ENCODE measurements at places on chromosomes 12 and 14. TPM values are rescaled to one million over a fixed set of nuclear protein-coding genes. Genes with fewer than 3 reads are reported as not detected.

DNA sequence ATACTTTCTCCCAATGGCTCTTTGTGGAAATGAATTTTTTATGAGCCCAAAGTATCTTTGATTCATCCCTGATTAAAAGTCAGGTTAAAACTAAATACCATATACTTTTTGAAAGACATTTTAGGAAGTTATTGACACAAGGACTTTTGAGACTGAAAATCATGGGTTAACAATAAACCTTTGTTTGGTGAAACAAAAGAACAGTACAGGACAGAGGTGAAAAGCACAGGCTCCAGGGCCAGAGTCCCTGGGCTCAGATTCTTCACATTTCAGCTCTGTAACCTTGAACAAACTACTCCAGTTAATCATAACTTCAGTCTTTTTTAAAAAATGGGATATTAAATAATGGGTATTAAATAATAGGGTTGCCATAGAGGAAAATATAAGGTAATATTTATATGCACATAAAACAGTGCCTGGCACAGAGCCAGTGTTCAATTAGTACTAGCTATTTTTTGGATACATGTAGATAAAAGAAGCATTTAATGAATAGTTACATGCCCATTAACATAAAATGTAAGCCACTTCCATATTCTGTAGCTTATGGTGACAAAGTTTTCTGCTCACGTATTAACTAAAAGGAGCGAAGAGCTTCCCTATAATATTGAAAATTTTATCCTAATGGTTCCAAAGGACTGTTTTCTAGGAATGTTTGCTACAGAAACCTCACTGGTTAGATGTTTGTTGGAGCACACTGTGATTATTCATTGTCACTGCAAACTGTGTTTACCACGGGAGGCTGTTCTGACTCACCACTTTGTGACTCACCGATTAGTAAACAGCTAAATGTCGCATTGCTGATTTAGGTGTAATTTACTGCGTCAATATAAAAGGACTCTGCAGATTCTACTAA, 255.4 kb downstream of the DAD1 start:
- DNase-seq = no peak

- no peak for DNase-seq
These were observed 185.6 kb downstream of the TBX5 start for GRCh38 chr12:114220311-114220710.

DNA sequence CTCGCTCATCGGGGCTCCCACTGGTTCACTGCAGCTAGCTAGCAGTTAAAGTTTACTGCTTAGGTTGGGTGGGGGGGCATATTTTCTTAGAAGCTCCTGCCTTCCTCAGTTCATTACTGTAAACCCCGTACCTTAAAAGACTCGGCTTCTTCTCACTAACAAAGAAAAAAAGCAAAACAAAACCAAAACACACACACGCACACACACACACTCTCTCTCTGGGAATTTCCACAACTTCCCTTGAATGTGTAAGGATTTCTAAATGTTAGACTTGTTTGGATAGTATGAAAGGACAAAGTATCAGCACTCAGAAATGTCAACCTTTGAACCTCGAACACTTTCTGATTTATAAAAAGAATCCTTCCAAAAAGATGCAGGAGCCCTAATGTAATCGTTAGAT, 927 bp downstream of the PTHLH start:
- no peak for DNase-seq

DNA sequence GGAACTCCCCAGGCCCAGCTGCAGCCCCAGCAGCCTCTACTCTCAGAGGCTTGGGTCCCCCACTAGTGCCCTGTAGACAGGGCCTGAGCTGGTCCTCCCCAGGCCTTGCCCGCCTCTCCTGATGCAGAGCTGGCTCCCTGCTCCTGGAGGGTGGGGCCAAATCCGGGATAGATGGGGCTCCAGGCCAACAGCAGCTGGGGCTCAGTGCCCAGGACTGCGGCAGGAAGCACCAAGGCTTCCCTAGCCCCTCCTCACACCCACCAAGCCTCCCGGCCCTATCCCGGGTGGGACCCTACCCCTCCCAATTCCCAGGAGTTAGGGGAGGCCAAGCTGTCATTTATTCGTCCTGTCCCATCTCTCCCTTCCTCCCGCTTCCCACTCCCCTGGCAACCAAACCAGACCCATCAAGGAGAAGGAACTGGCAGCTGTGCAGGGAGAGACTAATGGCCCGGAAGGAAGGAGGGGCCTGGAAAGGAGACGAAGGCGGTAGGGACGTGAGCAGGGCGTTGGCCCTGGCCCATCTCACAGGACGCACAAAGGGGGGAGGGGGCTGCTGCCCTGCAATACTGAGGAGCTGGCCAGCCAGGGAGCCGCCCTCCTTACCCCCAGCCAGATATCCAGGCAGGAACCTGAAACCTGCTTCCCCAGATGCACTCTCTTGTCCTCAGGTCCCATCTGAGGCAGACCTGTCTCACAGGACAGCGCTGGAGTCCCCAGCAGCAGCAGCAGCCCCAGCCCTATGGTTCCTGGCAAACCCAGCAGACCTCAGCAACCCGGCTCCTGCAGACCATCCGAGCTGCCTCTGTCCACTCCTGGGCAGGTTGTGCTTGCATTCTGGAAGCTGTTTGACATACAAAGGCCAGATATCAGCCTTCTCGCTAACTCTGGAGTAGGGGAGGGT, 1.6 kb upstream of the PRPH start:
- no peak for DNase-seq

- DNase-seq = no peak
These were observed 8.5 kb upstream of the RAB35 start for GRCh38 chr12:120125029-120125428.

DNA sequence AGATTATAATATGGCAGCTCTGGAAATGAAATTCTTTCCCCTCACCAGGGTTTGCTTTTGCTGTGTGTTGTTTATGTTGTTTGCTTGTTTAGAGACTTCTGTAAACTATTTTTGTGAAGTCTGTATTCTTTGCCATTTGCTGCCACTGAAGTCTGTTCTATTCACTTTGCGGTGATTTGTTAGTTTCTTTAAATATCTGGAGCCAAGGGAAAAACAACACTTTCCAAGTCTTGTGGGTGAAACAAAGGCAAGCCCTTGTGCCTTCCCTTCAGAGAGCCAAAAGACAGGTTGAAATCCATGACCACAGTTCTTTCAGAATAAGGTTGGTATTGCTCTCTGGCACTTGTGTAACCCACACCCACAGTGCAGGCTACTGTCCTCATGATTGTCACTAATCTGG, 59.5 kb upstream of the RNU6-7 start:
- no peak for DNase-seq

GRCh38 chr12:65420941-65421340, 142.5 kb downstream of the MSRB3 start:
- no peak for DNase-seq

DNA sequence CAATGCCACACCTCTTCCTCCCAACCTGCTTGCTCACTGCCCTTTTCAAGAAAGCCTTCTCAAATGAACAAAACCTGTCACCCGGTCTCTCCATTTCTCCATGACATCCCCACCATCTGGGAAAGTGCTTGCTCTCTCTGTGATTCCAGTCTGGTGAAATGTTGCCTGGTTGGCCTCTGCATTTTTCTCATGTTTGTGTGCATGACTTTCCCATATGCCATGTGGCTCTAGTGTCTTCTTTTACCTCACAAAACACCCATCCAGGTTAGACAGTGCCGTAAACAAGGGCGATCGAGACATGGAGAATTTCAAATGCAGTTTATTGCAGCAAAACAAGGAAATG, 5.8 kb downstream of the KRT1 start:
- DNase-seq = no peak

DNA sequence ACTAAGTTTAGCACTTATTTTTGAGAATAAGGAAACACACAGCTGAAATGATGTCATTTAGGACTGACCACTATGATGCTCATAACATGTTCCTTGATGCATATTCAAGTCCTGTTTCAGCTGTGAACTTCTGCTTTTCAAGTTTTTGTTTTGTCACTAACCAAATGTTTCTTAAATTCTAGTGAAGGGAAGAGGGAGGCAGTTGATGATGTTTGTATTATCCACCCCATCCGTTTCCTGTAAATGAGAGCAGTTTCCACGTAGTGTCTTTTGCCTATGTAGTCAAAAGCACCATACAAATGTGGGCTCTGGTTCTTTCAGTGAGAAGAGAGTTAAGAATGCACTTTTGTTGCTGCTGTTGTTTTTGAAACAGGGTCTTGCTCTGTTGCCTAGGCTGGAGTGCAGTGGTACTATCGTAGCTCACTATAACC, 491.8 kb downstream of the PCNX1 start:
- DNase-seq = no peak

DNA sequence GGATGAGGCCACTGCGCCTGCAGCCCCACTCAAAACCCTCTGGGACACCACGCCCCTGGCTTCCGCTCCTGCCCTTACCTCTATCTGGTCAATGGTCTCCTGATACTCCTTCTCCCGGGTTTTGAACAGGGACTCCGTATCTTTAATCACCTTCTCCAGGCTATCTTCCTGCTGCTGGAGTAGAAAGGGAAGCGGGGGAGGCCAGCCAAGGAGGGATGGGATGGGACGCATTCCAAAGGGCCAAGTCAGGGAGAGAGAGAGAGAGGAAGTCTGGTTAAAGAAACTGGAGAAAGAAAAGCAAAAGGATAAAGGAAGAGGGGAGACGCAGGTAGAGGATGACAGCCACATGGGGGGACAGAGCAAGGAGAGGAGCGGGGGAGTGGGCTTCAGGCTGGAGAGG, 7.9 kb downstream of the IFFO1 start:
- DNase-seq = no peak

DNA sequence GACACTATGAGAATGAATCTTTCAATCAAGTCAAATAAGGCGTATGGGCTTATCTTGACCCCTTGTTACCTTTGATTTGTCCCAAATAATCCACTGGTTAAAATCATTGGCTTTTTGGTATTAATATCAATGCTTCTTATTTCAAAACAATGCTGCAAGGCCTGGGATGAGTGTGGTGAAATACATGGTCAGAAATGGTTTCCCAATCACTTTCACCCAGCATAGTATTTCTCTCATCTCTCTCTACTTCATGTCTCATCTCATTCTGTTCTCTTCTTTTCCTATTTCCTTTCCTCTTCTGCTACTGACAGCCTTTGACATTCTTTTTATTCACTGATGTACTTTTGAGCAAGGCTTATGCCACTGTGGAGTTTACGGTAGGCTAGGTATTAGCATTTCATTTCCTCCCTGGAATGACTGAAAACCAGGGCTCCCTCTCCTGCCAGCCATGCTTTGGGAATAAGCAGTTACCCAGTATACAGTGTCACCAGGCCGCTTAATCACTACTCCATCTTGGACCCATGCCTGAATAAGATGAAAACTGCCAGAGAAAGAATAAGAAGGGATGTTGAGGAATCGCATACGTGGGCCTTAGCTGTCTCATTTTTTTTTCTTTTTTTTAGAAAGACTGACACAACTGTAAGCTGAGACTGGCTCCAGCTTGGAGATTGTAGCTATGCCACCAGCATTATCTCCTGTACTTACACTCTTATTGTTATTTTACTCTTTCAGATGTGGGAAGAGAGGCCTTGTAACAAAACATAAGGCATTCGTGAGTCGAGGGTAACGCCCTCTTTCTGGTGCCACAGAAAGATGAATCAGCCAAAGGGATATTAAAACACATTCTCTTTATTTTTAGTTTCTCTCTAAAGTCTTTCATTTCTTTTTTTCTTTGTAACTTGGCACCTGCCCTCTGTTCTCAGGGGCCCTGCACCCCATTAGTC, 53.5 kb downstream of the IGF1 start:
- DNase-seq = no peak

- no peak for DNase-seq
These were observed 166.6 kb upstream of the CCDC198 start for GRCh38 chr14:57660208-57660607.

- DNase-seq = no peak
These were observed 830 bp upstream of the TRMT61A start for GRCh38 chr14:103528146-103528586.

DNA sequence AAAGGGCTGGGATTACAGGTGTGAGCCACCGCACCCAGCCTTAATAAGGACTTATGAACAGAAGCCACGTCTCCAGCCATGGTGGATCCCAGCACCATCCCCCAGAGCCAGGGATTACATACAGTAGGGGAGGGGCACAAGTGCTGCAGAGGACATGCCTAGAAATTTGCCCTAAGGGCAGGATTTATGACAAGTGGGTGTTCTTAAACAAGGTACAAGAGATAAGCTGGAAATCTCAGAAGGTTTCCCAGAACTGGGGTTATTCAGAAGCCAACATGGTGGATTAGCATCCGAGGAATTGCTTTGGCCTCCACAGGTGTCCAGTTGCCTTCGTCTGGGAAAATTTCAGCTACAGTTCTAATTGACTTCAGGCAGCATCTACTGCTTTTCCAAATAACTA, 114.4 kb upstream of the EGLN3 start:
- no peak for DNase-seq

- DNase-seq = no peak
These were observed 201.2 kb downstream of the TTC8 start for GRCh38 chr14:89025561-89026236.

- peak; percentile 93 for DNase-seq
These were observed 13.9 kb downstream of the EVL start for GRCh38 chr14:100078997-100079725.

DNA sequence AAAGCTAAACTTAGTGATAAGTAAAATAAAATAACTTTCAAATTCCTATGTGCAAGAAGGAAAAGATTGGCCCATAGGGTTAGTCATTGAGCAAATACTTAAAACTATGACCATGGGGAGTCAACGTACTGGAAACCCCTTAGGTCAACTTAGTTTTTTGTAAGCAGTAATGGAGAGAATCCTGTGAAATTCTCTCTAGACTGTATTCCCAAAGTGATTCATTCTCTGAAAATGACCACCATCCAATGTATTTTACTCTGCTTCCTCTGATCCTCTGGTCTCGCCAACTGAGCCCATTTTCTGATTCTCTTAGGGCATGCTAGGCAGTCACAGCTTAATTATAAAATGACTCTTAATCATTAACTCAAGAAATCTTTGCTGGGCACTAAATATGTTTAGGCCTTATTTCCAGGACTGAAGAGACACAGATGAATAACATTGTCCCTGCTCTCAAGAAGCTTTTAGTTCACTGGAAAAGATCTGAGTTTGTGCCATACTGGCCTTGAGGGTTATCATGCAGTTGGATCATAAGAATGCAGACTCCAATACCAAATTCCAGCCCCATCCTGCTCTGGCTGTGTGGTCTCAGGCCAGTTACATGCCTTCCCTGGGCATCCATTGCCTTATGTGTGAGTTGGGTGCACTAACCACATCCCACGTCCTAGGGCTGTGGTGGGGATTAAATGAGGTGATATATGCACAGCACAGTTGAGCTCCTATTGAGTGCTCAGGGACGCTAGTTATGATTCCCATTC, 732.4 kb downstream of the AACS start:
- DNase-seq = no peak

- DNase-seq = no peak
These were observed 38.6 kb upstream of the GNG2 start for GRCh38 chr14:51821822-51822221.

NANOG gene
- not detected for total RNA-seq

TC2N gene
- 138 TPM for total RNA-seq

ADAM20 gene
- 0.72 TPM for total RNA-seq

SLC2A14 gene
- total RNA-seq = 0.25 TPM

IL26 gene
- not detected for total RNA-seq

ZNF891 gene
- total RNA-seq = 3.0 TPM

CRADD gene
- 10.1 TPM for total RNA-seq

INSM2 gene
- total RNA-seq = not detected

ANO2 gene
- 0.10 TPM for total RNA-seq
